ENCODE measurements at places on chromosomes 1 and 21.

DNA sequence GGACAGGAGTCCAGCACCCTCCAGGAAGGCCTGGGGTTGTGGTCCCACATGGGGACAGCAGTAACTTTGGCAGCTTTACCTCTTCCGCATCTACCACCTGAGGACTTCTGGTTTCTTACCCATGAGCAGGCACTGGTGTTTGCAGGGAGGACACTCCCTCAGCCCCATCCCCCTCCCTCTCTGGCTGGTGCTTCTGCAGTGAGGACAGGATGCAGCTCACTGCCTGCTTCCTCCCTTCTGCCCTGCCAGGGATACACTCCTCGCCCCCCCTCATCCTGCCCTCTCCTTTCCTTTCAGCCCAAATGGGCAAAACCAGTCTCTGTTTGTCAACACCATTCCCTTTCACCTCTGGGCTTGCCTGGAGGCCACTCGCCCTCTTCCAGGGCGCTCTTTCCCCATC lies 62.4 kb downstream of the KIRREL1 start:
- no peak for DNase-seq

DNA sequence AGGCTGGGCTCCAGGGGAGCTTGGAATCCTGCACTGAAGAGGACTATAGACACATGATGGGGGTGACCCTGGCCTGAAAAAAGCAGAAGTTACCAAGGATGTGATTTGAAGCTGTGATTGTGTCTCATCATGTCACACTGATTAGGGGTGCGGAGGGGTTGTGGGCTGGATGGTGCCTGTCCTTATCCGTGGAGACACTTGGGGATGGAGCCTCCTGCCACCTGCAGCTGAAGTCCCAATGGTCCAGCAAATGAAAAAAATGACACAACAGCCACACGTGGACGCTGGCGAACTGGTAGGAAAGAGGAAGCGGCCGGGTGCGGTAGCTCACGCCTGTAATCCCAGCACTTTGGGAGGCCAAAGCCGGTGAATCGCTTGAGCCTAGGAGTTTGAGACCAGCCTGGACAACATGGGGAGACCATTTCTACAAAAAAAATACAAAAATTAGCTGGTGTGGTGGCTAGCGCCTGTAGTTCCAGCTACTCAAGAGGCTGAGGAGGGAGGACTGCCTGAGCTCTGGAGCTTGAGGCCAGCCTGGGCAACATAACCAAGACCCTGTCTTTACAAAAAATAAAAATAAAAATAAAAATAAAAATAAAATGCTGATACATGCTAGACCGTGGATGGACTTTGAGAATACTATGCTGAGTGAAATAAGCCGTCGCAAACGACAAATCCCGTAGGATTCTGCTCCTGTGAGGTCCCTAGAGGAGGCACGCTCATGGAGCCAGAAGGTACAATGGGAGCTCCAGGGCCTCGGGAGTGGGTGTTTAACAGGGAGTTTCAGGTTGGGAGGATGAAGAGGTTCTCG lies 838 bp upstream of the IBA57 start:
- DNase-seq: no peak

DNA sequence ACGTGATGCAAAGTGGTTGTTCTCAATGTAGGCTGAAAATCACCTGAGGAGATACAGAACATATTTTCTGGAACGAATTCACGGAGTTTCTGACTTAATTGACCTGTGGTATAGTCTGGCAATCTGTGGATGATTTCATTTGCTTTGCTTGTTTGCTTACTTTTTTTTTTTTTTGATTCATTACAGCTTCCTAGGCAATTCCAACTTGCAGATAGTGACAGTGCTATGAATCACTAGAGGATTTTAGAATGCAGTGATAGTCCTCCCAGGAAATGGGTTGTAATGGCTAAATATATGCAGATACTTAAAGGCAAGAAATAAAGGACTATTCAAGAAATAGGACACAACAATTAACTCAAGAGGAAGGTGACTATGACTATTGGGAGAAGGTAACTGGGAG lies 1378.1 kb upstream of the PRMT6 start:
- no peak for DNase-seq

GRCh38 chr1:78334952-78335351 lies 155.8 kb upstream of the PTGFR start:
- DNase-seq: no peak

- DNase-seq: no peak
These were observed 667.3 kb downstream of the PTPRU start for GRCh38 chr1:29903548-29904166.

- no peak for DNase-seq
These were observed 62.9 kb downstream of the DAB1 start for GRCh38 chr1:57360846-57361407.

- DNase-seq: no peak
These were observed 4.5 kb downstream of the FHL3 start for GRCh38 chr1:38000529-38001455.

- DNase-seq: no peak
These were observed 22.0 kb upstream of the CHIT1 start for GRCh38 chr1:203251466-203251865.

DNA sequence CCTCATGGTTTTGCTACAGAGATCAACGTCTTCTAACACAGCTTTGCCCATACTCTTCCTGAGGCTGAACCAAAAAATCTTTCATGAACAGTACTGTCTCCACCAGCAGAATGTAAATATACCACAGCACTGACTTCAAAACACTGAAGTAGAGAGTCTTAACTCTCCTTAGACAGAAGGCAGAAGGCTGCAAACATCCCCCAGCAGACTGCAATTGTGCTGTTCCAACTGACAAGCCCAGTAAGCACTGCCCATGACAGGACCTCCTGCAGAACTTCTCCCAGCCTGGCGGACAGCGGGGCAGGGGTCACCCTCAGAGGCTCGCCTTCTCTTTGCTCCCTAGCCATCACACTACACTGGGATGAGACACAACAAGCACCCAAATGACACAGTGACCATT lies 218.7 kb downstream of the RERE start:
- no peak for DNase-seq

DNA sequence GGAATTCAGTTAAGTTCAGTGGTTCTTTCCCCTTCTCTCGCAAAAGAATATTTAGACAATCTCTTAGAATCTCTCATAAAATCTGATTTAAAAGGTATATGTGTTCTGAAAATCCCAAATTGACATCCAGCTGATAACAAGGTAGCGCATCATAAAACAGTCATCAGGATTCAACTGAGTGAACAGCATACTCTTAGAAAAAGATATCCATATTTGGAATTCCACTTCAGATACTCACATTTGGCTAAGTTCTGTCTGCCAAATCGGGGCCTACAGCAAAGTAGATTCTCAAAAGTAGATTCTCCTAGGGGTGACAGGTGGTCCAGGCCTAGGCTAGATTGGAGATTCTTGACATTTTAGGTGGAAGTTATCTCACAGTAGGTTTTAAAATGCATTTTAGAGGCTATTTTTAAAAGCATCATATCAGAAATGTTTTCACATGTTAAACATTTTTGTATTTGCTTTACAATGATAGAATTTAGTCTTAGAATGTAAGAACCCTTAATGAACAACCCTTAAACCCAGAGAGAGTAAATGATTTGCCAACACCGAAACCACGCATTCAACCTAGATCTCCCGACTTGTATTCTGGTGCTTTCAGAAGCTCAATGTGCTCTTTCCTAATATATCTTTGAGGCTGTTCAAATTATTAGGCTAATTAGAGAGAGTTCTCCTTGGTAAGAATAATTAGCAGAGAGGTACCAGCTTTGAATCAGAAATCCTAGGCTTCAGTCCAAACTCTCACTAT lies 318.9 kb downstream of the LMO4 start:
- no peak for DNase-seq

DNA sequence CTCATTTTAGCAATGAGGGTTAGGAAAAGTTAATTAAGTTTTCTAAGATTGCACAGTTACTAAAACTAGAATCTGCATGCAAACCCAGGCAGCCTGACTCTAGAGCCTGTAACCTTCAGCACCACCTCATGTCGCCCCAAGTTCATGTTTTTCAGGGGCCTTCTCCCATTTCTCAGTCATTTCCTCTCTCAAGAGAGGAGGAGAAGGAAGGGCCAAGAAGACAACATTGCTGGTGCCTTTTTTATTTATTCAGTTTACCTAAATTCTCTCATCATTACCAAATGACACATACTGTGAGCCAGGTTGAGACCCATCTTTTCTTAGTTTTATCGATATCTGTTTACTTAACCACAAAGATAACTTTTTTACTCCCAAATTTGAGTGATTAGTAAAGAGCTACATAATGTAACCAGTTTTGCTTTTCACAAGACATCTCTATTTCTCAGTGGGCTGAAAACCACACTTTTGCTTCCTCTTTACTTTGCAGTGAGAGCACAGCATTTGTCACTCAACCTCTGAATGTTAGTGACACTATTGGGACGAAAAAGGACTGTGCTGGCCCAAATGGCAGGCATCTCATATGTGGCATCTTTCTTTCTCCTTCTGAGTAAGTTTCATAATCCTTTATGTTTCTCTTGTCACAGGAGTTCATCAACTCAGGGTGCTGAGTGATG lies at the start of gene CD101:
Gene CD101, plus strand, starts transcription at position 507 of the 674 bp plus-strand sequence. Its CDS starts 58 bp downstream, at position 565.
- no peak for DNase-seq

All from NCI-H187 (cell line).